Vagina (tissue), 2 donors: ENCODE measurements at places on chromosomes 3 and 15. TPM values are rescaled to one million over a fixed set of nuclear protein-coding genes. Genes with fewer than 3 reads are reported as not detected.

ROBO2 gene
- 11.0 TPM for total RNA-seq

POTEB3 gene
- not detected for total RNA-seq

NECTIN3 gene
- 20.4 TPM for total RNA-seq

AMIGO3 gene
- not detected for total RNA-seq

GP5 gene
- not detected for total RNA-seq
